ENCODE measurements at places on chromosomes 4 and X.
A peak's percentile ranks its signal among the peaks of the same experiment; 100 is the strongest.

DNA sequence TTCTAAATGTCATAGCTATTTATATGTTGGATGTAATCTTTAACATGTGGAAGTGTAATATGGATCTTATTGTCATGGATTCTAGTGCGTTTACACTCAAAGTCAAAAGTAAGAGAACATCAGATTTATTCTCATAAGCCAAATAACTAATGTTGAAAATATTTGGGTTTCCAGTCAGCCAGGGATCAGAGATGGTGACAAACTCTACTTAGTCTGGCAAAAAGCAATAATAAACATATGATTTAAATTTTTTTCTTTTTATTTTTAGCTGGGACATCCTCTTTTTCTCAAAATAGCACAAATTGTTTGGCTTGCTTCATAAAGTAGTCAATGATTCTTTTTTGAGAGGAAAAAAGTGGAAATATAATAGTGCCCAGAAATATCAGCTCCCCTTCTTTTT, 392.3 kb downstream of the ARHGAP24 start:
- DNase-seq = no peak

- no peak for DNase-seq
These were observed 75.3 kb upstream of the GRIA3 start for GRCh38 chrX:123108513-123109427.

GRCh38 chr4:85603437-85604336, 128.7 kb downstream of the ARHGAP24 start:
- no peak for DNase-seq

DNA sequence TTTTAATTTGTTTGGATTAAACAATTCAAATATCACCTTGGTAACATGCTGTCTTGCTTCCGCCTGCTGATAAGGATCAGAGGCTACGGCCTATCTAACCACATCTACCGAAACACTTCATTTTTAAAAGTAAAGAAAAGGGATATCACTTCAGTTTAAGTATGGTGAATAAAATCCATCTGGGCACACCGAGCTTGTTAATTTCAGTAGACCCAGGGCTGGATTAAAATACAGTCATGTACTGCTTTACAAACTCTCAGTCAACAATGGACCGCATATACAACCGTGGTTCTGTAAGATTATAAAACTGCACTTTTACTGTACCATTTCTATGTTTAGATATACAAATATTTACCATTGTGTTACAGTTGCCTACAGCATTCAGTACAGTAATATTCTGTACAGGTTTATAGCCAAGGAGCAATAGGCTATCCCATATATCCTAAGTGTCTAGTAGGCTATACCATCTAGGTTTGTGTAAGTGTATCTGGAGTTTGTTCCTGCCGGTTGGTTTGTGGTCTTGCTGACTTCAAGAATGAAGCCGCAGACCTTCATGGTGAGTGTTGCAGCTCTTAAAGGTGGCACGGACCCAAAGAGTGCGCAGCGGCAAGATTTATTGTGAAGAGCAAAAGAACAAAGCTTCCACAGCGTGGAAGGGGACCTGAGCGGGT, 40.0 kb downstream of the SEPTIN11 start:
- DNase-seq = no peak

- DNase-seq = no peak
These were observed 8.3 kb downstream of the S100G start for GRCh38 chrX:16658284-16658683.

GRCh38 chr4:119729835-119730670, 101.4 kb upstream of the PDE5A start:
- peak; percentile 64 for DNase-seq

- DNase-seq = no peak
These were observed 40.0 kb upstream of the ADRA2C start for GRCh38 chr4:3725936-3726870.

DNA sequence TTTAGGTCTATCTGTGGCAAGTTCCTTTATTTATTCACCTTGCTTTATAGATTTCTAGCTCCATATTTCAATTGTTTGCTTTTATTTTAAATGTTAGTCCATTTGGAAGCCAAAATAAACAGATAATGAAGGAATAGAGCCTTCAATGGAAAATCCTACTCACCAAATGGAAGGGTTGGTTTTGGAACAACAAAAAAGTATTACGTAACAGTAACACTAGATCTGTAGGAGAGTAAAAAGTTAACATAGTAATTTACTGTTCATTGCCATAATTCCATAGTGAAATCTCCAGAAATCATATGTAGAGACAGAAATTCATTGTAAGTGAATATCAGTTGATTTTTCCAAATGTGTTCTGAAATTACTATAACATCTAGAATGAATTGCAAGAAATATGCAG, 34.6 kb downstream of the NWD2 start:
- DNase-seq = no peak

DNA sequence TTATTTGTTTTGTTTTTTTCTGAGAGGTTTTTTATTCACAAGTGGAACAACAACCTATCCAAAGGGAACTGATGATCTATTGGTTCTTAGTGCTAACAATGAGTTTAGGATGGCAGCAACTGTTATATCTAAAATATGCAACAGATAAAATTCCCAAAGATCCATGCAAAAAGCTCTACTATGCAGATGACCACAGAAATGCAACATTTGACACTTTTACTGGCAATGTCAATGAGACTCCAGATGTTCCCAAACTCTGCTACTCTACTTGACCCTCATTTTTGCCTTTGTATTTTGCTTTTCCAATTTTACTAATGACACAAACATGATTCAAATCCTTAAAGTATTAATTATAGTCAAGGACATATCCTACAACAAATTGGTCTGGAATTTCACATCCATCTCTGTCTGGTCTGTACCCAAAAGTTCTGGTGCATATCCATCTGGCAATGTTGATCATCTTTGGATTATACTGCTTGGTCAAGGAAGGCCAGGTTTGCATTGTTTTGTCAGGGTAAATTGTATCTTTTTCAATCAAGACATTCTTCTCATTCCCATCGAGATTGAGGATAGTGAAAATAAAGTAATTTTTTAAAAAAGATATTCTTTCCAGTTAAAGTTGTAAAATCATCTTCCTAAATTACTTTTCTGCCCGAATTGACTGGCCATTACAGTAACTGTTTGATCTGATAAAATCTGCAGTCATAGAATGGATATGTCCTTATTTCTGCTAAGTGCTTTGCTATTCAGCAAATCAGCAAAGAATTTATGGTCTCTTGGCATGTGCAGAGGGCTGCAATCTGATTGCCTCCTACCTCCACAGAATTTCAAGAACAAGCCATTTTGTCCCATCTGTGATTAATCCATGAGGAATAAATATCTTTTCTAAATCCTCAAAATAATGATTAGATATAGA, 73.6 kb downstream of the FGFBP1 start:
- no peak for DNase-seq

DNA sequence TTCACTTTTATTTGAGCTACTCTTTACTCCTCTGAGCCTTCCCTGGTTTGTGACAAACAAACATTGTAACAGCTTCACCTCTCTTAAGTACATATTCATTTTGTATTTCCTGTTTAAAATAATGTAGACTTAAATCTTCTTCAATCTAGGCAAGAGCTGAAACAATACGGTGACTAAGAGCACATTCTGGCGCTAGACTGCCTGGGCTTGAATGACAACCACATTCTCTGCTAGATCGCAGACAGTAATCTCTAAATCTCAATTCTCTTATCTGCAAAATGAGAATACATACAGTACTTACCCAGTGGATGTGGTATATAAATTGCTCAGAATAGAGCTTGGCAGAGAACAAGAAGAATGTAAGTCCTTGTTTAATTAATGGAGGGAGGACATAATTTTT, 144.8 kb downstream of the ARAP2 start:
- DNase-seq = no peak

DNA sequence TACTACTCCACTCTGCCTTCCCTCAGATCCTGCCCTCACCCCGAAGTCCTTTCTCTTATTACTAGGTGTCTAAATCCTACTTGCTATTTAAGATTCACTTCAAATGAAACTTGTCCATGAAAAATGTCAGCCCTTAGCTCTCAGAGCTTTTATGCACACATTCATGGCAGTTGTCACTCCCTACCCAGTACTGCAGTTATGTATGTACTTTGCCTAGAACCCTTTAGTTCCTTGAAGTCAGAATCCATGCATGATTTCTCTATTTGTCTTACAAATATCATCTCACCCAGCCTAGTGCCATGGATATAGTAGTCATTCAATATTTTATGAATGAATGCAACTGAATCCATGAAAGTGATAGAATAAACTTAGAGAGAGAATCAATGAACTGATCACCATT, 3.3 kb upstream of the EPGN start:
- DNase-seq = no peak

GRCh38 chr4:184528713-184529112, 54.4 kb upstream of the IRF2 start:
- no peak for DNase-seq

- DNase-seq = no peak
These were observed 228.5 kb downstream of the STIM2 start for GRCh38 chr4:27089186-27089585.

GRCh38 chr4:44086753-44087152, 361.9 kb downstream of the KCTD8 start:
- no peak for DNase-seq

- DNase-seq = no peak
These were observed 101.9 kb downstream of the EFNB1 start for GRCh38 chrX:68930542-68931317.

GRCh38 chrX:2577844-2578466, 77.2 kb upstream of the DHRSX start:
- DNase-seq = no peak

- DNase-seq = peak; percentile 71
These were observed 215.6 kb upstream of the GYPA start for GRCh38 chr4:144355811-144356757.

- no peak for DNase-seq
These were observed 53.8 kb downstream of the SEPTIN11 start for GRCh38 chr4:77003400-77003799.

GRCh38 chr4:128232719-128233118, 54.9 kb downstream of the PGRMC2 start:
- no peak for DNase-seq

Data from amniotic stem cell (primary cell).